GM23248 (cell line): ENCODE measurements at places on chromosomes 11 and 22.

DNA sequence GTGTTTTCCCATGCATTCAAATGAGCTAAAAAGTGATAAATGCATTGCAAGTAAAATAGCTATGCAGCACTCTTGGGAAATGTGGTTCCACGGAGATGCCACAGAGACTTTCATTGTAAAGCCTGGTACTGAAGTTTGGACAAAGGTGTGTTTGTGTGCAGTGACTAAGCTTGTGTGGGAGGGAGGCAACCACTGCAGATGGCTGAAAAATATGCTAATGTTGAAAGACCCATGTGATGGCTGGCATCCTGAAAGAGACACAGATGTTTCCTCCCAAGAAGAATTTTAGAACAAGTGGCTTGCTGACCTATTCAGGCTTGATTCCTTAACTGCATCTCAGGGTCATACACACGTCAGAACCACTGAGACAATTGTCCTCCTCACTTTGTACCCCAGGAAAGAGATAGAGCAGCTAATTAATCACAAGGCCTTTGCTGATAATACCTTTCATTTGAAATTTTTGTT lies 73.8 kb downstream of the FAM76B start:
- peak; percentile 61 for DNase-seq

GRCh38 chr11:40140560-40140959 lies 1318.9 kb downstream of the LRRC4C start:
- DNase-seq = no peak

GRCh38 chr22:44363013-44363979 lies 50.5 kb upstream of the SHISAL1 start:
- peak; percentile 98 for DNase-seq

GRCh38 chr11:97290464-97291041 lies 900.7 kb downstream of the JRKL start:
- no peak for DNase-seq

GRCh38 chr11:75028724-75029123 lies 40.0 kb downstream of the NEU3 start:
- no peak for DNase-seq

DNA sequence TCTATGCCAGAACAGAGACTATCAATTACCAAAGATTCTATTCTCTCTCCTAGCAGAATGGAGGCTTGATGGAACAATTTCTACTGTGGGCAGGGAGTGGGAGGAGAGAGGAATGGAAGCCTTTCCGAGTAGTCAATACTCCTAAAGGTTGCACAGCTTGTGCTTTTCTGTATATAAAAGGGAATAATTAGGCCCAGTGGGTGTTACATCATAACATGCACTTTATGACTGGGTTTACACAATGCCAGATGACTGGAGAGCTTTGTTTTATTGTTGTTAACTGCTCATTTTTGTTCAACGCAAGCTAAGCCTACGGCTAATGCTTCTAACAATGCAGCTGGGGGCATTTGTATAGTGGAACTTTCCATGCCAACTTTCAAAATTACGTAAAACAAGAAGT lies 2237.9 kb upstream of the RAG2 start:
- no peak for DNase-seq

GRCh38 chr11:126257144-126257543 lies 11.6 kb downstream of the SRPRA start:
- DNase-seq = peak; percentile 9

GRCh38 chr11:1151366-1152315 lies 6.1 kb upstream of the MUC5AC start:
- peak; percentile 11 for DNase-seq

GRCh38 chr22:21755851-21756284 lies 20.3 kb upstream of the YPEL1 start:
- DNase-seq = peak; percentile 97

DNA sequence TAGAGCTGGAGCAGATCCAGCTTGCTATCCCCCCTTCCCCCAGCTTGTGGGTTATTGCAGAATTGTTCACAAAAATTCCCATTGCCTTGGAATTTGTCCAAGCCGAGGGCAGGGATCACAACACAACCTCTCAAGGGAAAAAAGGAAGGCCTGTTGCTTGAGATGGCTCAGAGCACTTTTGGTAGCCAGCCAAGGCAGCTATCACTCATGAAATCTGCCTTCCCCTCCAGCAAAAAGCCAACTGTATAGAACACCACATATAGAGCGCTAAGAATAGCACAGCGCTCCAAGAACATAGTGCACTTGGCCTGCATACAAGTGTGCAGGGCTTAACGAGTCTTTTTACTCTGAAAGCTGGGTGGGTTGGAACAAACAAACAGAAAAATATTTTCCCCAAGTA lies 46.2 kb downstream of the FAM83F start:
- peak; percentile 42 for DNase-seq

DNA sequence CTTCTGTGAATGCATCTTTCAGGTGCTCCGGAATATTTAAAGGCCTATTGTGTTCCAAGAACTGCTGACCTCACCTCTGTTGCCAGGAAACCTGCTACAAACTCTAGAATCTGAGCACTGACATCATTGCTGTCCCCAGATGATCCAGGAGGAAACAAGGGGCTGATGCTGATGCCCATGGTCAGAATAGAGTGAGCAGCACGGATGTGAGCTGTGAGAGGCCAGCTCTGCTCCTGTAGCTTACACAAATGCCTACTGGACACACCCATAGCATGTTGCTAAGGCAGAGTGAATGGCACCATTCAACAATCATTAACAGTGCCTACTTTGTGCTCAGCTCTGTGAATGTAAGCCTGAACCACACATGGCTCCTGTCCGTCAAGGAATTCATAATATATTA lies 276.7 kb upstream of the API5 start:
- no peak for DNase-seq

GRCh38 chr11:61978703-61979661 lies 11.5 kb upstream of the FTH1 start:
- DNase-seq = peak; percentile 68

GRCh38 chr22:44638971-44639760 lies 62.8 kb upstream of the PRR5 start:
- peak; percentile 78 for DNase-seq

DNA sequence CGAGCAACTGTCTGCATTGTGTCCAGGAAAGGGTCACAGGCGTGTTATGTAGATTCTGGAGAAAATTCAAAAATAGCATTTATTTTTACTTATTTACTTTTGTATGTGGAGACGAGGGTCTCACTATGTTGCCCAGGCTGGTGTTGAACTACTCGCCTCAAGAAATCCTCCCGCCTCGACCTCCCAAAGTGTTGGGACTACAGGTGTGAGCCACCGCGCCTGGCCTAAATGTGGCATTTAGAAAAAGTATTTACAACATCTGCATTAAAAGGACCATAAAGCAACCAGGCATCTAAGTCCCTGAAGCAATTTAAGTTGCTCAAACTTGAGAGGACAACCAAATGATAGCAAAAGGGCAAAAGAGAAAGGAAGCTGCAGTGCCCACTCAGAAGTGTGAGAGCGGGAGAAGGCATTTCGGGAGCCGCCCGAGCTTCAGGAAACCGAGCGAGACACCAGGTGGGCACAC lies 595 bp downstream of the TRIM66 start:
- no peak for DNase-seq

DNA sequence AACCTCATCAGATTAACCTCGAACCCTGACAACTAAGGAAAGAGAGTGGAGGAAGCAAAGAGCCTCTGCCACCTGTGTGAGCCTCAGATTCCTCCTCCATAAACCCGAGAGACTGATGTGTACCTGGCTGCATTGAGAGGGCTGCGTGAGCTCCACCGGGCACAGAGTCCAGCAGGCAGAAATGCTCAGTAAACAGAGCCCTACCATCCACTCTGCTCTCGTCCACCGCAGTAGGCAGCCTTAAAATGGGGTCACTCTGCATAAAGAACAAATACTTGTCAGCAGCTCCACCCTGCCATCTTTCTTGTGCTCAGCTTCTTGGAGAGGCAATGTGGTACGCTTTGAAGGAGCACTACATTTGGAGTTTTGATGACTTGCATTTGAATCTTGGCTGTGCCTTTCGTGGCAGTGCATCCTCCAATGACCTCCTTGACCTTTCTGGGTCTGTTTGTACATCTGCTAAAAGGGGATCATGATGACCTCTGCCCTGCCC lies 43.0 kb upstream of the CD5 start:
- no peak for DNase-seq

GRCh38 chr11:130088919-130089673 lies 19.4 kb downstream of the APLP2 start:
- no peak for DNase-seq

GRCh38 chr11:93766504-93766903 lies 17.6 kb upstream of the MED17 start:
- DNase-seq = no peak

- no peak for DNase-seq
These were observed 4.2 kb downstream of the MYRF start for GRCh38 chr11:61756452-61757212.

GRCh38 chr22:24834845-24835570 lies 29.0 kb downstream of the SGSM1 start:
- peak; percentile 52 for DNase-seq

DNA sequence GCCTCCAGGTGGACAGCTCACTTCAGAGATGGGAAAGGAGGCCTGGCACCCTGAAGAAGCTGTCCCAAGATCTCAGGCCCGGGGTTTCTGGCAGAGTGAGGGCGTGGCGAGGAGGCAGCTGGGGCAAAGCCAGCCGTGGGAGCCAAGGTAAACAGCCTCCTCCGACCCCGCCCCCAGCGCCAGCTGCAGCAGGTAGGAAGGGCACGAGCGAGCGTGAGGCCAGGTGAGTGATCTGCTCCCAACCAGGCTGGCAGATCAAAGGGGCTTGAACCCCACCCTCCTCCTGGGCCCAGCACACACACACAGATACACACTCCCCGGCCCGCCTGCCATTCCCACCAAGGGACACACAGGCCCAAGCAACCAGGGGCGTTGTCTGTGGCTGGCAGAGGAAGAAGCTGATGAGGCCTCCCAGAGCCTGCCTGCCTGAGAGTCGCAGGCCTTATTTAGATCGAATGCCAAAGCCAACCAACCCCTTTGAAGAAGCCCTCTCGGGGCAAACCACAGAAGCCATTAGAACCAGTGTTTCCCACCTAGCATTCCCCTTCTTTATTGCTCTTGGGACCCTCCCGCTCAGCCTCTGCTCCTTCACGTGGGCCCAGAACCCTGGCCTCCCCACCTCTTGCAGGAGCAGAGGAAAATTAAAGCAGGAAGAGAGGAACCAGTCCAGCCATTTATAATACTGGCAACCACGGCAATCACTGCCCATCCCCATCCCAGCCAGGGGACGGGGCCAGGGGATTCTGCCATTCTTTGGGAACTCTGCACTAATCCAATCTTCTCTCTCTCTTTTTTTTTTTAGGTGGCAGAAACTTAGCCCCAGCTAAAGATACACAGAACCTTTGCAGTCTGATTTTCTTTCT lies 5.0 kb downstream of the PDGFB start:
- no peak for DNase-seq
